ENCODE measurements at places on chromosomes 4 and X.

DNA sequence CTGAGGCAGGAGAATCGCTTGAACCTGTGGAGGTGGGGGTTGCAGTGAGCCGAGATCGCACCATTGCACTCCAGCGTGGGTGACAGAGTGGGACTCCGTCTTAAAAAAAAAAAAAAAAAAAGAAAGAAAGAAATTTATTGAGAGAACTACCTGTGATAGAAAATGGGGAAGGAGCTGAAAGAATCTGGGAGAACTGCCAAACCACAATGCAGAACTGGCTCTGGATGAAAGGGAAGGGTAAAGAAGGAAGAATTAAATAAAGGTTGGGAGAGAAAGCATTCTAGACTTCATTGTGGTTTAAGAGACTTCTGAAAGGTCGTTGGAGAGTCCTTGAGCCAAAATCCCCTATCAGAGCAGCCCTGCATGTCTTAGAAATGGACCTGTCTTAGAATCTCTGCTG, 567.9 kb upstream of the HTR2C start:
- no peak for DNase-seq

DNA sequence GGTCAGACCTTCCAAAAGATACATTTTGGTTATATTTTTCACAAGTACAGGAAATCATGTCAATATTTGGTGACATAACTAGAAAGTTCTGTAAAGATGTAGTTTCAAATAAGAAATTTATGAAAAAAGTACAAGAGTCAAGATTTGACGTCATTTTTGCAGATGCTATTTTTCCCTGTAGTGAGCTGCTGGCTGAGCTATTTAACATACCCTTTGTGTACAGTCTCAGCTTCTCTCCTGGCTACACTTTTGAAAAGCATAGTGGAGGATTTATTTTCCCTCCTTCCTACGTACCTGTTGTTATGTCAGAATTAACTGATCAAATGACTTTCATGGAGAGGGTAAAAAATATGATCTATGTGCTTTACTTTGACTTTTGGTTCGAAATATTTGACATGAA, 536 bp downstream of the UGT2B7 start:
- no peak for DNase-seq

DNA sequence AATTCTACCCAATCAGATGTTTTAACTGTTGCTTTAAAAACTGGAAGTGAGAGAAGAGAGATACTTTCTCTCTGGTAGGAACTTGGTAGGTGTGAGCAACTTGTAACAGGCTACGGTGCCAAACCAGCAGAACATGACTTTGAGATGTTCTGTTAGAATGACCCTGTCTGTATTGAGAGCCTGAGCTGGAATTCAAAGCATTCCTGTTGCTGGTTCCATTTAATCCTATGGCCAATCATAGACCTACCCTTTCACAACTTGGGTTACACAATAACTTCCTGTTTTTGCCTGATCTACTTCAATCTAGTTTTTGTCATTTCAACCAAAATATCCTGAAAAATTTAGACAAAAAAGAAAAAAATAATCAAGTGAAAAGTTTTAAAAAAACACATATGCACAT, 1.7 kb upstream of the PRRG1 start:
- DNase-seq = no peak

GRCh38 chr4:53886090-53886489, 178.3 kb downstream of the CHIC2 start:
- no peak for DNase-seq

DNA sequence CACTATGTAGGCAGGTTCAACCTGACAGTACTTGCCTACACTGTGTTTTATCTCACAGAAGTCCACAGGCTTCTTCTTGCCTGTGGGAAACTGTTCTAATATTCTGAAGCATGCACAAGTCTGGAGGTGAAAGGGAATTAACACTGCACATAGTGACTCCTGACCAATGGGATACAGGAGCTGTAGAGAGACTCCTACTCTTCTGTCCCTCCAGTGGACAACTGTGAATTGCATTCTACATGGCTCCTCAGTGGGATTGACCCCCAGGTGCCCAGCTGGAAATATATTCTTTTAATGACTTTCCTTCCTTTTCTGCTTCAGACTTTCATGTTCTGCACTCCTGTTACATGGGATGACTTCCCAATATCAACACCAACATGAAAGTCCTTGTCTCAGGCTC, 8.2 kb upstream of the YIPF6 start:
- no peak for DNase-seq
